ENCODE measurements at places on chromosomes 16 and 17.

DNA sequence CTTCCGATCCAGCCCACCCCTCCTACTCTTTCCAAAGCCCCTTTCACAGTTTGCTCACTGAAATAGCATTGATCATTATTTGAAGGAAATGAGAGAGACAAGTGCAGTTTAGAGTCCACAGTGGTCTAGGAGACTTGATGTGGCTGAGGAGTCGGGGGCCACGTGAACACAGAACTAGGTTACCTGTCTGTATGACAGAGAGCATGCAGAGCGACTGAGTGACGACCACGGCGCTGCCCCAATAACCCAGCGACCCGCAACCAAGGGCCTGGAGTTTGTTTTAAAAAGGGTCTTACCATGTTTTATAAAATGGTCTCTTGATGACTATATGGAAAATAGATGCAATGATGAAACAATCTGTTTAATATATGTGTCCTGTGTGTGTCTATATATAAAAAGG, 39.5 kb downstream of the NDEL1 start:
- H3K4me1 ChIP-seq: no peaks in the 10 kb centered on the region
- no peak for DNase-seq
- H3K27me3 ChIP-seq: no peaks in the 10 kb centered on the region

GRCh38 chr16:81678326-81679095, 100.6 kb upstream of the PLCG2 start:
- H3K27me3 ChIP-seq: no peaks in the 10 kb centered on the region
- H3K36me3 ChIP-seq: no peaks in the 10 kb centered on the region
- H3K27ac ChIP-seq: no peak overlapping the region
- DNase-seq: no peak

DNA sequence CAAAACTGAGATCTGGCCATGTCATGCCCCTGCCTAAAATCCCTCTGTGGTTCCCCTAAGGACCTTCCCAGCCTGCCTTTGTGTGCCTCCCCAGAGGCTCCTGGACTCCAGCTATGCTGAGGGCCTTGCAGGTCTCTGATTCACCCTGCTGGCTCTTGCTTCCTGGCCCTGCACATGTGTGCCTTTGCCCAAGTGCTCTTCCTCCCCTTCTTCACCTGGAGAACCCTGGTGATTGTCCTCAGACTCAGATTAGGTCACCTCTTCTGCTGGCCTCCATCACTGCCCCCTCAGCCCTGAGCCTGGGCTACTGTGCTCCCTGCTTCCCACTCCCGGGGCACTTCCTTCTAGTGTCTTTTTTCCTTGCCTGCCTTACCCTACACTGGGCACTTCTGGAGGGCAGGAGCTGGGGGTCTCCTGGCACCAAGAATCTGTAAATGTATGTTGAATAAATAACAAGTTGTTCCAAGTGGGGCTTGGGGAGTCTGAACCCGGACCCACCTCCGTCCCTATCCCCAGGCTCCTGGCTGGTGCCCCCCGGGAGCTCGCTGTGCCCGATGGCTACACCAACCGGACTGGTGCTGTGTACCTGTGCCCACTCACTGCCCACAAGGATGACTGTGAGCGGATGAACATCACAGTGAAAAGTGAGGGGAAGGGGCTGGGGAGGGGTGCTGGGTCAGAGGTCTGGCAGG, 7.8 kb downstream of the ITGA3 start:
- no peaks in the 10 kb centered on the region for H3K36me3 ChIP-seq
- H3K4me3 ChIP-seq: no peak overlapping the region
- H3K27me3 ChIP-seq: peaks cover 4% of the 10 kb centered on the region
- H3K27ac ChIP-seq: no peak overlapping the region

DNA sequence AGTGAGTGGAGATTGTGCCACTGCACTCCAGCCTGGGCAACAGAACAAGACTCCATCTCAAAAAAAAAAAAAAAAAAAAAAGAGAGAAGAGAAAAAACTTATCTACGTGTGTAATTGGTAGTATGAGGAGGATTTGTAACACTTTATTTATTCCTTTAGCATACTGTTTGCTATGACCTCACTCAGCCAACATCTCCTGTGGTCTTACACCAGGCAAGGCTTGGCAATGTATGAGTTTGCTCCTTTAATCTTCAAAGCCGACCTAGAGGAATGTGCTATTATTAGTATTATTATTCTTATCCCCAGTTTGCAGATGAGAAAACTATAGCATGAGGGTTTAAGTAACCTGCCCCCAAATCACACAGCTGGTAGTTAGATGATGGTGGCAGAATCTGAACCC, 35.8 kb upstream of the HAPSTR1 start:
- H3K27me3 ChIP-seq: no peaks in the 10 kb centered on the region
- peaks cover 3% of the 10 kb centered on the region for H3K4me1 ChIP-seq
- no peak for DNase-seq
- no peak overlapping the region for H3K27ac ChIP-seq

All from neural progenitor cell (in vitro differentiated cells).